ENCODE measurements at places on chromosomes 1 and 21.
A peak's percentile ranks its signal among the peaks of the same experiment; 100 is the strongest.

DNA sequence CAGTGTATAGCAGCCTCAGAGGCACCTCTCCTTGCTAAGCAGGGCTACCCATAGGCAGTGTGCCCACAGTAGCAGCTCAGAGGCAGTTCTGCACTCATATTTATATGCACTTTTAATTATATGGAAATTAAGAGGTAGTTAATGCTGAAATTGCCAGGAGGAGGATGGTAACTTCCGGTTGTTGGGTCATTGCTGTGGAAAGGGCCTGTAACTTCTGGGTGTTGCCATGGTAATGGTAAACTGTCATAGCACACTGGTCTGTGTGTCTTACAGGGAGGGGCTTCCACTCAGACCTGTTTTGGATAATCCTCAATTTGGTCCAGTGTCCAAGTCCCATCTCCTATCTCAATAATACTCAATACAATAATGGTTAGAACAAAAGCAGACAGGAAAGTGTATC lies 7.6 kb downstream of the CFH start:
- DNase-seq: no peak

DNA sequence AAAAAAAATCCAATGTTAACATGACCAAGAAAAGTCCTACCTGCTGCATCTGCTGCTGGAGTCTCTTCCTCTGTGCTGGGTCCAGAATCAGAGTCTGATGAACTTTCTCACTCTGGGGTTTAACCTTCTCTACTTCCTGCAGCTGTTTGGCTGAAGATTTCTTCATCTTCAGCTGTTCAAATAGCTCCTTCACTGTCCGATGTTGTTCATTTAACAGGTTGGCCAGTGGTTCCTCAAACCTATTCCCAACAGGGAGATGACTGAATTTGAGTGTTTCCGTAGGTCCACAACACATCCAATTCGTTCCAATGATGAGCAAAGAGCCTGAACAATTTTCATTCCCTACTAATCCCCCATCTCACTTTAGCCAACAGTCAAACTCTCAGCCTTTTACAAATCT lies 79.4 kb downstream of the GON4L start:
- no peak for DNase-seq

- no peak for DNase-seq
Observed at GRCh38 chr1:92327794-92328193, 28.9 kb downstream of the RPAP2 start.

- no peak for DNase-seq
Observed at GRCh38 chr1:14524826-14525636, 73.5 kb upstream of the KAZN start.

GRCh38 chr1:212213784-212214183 lies 71.4 kb upstream of the PPP2R5A start:
- no peak for DNase-seq

- DNase-seq: peak; percentile 94
Observed at GRCh38 chr1:214261206-214262123, 19.5 kb upstream of the SMYD2 start.

GRCh38 chr1:245990315-245991022 lies 516.6 kb downstream of the SMYD3 start:
- no peak for DNase-seq

DNA sequence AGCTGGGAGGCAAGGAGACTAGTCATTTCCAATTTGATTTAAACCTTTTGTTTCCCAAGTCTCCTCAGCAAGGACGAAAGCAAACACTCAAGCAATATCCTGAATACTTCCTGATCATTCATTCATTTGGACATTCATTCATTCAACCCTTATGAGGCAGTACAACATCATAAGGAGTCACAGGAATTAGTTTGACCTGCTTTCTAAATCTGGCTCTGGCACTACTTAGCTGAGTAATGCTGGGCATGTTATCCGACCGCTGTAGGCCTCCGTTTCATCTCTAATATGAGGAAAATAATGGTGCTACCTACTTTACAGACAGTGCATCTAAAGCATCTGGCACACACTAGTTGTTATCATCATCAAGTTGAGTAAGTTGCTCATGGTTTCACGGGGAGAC lies 11.7 kb downstream of the FAM78B start:
- no peak for DNase-seq

DNA sequence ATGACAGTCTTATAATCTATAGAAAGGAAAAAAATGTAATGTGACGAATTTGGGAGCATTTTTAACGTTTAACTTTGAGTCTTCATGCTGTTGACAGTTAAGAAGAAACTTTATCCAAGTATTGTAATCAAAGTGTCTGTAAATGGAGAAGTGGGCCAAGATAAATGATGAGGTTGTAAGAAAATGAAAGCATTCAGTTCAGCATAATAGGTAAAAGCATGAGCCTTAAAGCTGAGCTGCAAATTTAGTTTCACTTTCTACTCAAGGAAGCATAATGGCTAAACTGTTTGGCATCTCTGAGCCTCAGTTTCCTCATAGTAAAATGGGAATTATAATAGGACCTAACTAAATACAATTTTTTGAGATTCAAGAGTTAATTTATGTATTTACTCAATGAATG lies 1554.8 kb downstream of the KCNT2 start:
- no peak for DNase-seq

DNA sequence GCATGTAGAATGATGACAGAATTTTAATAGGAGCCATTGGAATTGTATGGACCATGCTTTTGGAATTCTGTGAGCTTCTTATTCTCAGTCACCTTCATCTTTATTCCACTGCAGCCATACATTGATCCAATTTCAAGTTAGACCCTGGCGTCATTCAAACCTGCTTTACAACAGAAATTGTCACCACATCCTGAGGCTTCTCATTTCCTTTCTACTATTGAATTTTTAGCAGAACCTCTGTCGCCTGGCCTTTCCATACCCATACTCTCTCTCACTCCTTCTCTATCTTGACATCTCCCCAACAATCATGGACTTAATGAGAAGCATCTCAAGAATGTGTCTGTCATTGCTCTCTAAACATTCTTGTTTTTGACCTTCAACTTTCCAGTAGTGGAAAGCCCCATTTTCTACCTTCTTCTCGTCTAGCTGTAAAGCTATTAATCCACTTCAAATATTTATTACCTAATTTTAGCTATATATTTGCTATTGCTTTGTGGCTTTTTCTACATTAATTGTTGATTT lies 74.1 kb downstream of the CRB1 start:
- no peak for DNase-seq

GRCh38 chr1:29698033-29698432 lies 461.7 kb downstream of the PTPRU start:
- DNase-seq: peak; percentile 65

- no peak for DNase-seq
Observed at GRCh38 chr1:108511764-108512163, 48.1 kb upstream of the EEIG2 start.

DNA sequence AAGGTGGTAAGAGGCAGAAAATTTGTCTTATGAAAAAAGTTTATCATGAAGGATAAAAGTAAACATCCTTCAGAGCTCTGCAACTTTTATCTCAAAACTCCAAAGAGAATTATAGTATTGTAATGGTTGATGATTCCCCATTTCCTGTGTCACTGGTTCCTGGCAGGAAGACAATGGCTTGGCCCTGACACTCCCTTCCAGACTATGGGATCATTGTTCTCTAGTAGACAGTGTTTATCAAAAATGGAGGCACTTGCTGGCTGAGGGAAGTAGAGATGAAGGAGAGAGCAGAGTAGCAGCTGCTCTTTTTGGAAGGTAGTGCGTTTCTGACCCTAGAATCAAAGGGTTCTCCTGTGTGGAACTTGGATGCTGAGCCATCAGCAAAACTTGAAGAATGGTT lies 145.9 kb upstream of the ATP1B1 start:
- DNase-seq: no peak

DNA sequence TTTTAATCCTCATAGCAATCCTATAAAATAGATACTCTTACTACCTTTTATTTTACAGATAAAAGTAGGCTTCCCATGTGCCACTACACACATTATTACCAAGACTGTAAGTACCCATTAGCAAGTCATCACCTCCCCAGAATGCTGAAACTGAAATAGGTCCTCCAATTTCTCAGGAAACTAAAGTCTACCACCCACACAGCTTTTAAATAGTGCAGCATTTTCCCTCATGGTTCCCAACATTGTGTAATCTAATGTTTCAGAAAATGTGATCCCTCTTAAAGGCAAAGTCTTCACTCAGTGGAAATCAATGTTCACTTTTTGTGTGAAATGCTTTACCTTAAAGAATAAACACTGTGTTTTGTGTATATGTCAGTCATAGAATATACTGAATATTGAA lies 356.5 kb downstream of the GPATCH2 start:
- no peak for DNase-seq

DNA sequence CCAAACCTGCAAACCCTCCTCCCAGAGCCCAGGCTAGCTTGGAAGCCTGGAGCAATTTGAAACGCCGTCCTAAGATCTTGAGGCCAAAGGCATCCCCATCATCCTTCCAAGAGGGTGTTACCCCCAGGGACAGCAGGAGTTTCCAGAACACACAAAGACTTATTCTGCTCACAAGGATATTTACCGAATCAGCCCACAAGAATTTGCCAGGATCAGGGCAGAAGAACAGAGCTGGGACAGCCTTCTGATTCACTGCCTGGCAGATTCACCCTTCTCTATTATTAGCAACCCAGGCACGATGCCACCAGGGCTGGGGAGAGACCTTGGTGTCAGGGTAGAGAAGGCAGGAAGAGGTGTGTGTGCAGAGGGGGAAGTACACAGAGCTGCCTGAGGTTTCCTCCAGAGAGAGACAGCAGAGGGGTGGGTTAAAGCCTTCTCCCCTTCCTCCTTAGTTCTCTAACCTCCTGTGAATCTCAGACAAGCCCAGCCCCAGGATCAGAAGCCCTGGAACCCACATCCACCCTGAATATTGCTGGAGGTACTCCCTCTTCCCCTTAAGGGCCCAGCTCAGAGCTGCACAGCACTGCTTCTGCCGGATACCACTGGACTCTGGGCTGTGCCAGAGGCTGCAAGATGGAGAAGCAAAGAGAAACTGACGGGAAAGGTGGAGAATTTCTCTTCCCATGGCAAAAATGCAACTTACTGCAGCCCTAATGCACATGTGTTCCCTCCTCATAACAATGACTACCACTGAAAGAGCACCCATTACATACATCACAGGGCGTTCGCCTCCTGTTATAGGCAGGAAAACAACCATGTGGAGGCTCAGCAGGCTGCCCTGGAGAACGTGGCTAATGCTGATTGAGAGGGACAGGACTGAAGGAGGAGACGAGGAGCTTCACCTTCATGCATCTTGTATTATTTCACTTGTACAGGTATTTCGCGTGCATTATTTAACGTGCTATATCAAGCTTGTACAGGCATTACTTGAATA lies 61.8 kb downstream of the ITPKB start:
- DNase-seq: no peak

All from neural crest cell (in vitro differentiated cells).